ENCODE measurements at places on chromosomes 5 and 9.

GRCh38 chr5:162091336-162091735 is 23.8 kb downstream of the GABRG2 start:
- no peak for ATAC-seq

DNA sequence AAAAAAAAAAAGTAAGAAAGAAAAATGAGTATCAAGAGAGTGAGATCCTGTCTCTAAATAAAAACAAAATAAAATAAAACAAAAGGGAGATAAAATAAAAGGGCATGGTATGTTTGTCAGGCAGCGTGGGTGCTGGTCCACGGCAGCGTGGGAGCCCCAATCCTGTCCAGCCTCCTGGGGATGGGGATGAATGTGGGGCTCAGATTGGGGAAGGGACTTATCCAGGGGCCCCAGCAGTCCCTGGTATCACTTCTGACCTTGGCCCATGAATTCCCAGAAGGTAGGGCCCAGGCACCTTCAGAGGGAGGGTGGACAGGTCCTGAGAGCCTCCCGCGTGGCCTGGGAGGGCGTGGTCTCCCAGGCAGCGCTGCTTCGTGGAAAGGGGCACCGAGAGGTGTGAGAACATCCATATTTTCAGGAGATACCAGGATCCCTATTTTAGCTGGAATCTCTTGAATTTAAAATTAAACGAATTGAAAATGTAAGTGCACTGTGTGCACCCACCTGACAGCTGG is 71.2 kb downstream of the ZNF354C start:
- no peak for ATAC-seq

GRCh38 chr5:157708866-157709265 is 22.4 kb upstream of the THG1L start:
- no peak for ATAC-seq

GRCh38 chr5:102196481-102196880 is 99.6 kb downstream of the SLCO4C1 start:
- no peak for ATAC-seq

- ATAC-seq = no peak
These were observed 22.6 kb upstream of the MEGF9 start for GRCh38 chr9:120736881-120737280.
